ENCODE measurements at places on chromosomes 4 and X.

DNA sequence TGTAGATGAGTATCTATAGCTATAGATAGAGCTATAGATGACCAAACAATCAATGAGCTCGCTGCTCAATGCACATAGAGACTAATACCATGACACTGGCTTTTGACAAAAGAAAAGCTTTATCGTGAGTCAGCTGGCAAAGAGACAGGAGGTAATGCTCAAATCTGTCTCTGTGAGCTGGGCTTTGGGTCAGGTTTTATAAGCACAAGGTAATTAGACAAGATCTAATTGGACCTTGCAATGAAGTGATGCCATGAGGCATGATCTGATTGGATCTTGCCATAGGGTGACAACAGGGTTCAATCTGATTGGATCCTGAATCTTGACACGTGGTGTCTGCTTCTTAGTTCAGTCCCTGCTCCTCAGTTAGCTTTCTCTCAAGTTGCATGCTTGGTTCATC, 180.7 kb upstream of the MXRA5 start:
- no peak for DNase-seq

DNA sequence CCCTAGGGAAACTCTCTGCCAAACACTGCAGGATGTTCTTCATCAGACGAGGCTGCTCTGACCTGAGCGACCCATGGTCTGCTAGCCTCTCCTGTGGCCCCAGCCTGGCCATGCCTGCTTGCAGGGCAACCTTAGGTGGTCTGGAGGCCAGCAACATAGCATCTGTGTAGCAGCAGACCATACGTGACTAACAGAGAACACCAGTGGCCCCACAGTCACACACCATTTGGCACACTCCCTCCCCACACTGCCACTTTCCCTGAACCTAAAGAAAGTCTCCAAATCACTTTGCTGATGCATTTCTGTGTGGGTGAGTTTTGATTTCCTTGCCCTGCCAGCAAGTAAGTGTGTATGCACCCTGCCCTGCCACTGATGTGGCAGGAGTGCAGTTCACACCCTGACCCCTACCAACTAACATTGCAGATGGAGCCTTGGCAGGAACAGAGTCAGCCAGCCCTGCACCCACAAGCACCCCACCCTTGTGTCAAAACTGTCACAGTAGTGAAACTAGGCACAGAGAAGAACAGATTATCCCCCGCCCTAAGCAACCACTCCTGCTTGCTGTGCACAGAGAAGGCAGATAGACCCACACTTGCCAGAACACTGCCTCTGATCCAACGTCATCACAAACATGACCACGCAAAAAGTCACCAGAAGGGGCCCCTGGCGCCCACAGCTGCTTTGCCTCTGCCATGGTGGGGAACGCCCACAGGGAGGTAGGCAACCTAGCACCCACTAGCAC, 249.1 kb downstream of the SPIN4 start:
- DNase-seq, result no peak

GRCh38 chr4:10115797-10116568, 616 bp downstream of the WDR1 start:
- no peak for DNase-seq

DNA sequence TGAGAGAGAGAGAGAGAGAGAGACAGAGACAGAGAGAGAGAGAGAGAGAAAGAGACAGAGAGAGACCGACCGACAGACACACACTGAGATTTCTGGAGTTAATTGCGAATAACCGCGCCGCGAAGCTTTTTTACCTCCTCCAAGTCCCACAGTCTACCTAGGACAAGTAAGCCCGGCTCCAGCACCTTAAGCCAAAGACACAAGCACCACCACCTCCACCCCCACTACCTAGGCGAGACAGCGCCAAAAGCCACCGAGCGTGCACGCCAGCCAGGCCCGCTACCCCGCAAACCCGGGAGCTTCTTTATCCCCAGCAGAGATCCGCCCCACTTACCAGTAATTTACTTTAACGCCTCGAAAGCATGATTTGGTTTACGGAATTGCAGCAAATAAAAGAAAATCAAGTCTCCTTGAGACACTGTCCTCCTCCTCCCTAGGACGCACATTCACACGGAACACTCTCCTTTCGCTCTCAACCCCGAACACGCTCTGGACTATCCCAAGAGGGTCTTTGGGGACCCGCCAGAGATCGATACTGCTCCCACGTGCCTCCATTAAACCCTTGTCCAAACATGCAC, 649.6 kb upstream of the DIPK2B start:
- DNase-seq, result peak; percentile 8

DNA sequence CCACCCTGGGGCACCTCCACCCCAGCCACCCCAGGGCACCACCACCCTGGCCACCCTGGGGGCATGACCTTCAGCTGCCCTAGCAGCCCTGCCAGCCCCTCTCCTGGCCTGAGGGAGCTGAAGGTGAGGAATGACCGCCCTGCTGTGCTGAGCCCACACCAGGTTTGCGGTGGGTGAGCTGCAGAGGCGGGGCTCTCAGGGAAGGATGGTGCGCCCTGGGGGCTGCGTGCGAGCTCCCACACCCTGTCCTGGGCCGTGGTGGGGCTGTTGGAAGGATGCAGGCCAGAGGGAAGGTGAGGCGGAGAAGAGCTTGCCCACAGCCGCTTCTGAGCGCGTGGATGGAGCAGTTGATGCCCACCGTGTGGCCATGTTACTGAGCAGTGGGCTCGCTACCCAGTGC, 17.7 kb downstream of the UVSSA start:
- DNase-seq, result no peak

DNA sequence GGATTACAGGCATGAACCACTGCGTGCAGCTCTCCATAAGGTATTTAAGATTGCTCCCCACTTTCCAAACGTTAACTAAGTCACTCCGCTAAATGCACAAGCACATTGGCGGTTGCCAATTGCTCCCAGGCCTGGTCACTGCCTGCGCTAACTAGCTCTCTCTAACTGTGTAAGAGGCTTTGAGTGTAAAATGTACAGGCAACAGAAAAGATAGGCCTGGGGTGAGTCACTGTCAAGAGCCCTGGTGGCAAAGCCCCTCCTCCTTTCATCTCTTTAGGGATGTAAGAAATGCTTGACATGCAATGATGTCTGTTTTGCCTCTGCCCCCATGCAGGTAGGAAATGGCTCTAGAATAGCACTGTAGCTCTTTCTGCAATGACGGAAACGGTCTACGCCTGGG, 329.7 kb upstream of the GATB start:
- peak; percentile 46 for DNase-seq

DNA sequence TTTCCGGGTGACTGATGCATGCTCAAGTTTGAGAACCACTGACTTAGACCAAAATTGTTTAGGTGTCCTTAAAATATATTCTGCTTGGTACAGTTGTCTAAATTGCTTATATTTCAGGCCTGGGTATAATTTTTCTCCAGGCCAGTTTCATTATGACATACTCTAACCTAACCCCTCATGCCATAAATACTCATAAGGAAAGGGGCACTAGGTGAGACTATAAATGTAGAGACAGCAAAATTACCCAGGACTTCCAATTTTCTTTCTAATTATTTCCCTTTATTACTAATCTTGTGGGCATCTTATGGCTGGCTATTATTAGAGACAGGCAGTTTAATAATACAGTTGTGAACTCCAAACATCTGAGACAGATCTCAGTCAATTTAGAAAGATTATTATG, 150.2 kb downstream of the RRAGB start:
- DNase-seq, result no peak

- DNase-seq, result no peak
Measured at GRCh38 chr4:21376176-21376575, 572.4 kb downstream of the KCNIP4 start.

DNA sequence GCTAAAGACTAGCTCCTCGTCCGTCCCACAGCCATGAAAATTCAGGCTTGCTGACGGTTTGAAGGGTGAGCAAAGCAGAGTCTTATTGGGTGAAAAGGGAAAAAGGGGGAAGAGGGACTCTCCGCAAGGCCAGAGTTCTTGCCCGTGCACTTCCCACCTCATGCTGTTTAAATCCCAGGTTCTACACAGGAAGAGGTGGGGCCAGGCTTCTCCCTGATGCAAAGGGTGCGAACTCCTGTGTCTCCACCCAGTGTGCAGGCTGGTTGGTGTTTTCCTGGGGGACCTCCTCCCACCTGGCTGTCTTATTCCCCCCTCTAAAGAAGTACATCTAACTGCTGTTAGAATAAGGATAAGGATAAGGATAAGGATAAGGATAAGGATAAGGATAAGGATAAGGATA, 18.0 kb upstream of the LANCL3 start:
- DNase-seq, result no peak

- peak; percentile 81 for DNase-seq
Measured at GRCh38 chrX:13581554-13581953, 12.2 kb downstream of the EGFL6 start.

DNA sequence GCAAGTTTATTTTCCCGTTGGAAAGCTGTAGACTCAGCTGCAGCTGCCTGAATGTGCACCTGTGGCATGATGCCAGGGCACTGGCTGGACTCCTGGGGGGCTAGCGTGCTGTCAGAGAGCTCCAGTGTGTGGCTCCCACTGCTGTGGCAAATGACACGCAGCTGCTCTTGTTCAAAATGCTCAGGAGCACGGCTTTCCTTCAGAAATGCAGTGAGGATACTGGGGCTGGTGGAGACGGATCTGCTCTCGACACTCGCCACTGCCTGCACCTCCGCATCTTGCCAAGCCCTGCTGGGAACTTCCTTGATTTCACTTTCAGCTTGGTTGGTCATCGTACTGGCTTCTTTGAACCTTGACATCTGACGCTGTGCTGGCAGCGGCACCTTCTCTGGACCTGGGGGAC, 58.7 kb downstream of the GPRIN3 start:
- no peak for DNase-seq

- DNase-seq, result peak; percentile 27
Measured at GRCh38 chr4:113646442-113646822, 115.1 kb downstream of the CAMK2D start.

DNA sequence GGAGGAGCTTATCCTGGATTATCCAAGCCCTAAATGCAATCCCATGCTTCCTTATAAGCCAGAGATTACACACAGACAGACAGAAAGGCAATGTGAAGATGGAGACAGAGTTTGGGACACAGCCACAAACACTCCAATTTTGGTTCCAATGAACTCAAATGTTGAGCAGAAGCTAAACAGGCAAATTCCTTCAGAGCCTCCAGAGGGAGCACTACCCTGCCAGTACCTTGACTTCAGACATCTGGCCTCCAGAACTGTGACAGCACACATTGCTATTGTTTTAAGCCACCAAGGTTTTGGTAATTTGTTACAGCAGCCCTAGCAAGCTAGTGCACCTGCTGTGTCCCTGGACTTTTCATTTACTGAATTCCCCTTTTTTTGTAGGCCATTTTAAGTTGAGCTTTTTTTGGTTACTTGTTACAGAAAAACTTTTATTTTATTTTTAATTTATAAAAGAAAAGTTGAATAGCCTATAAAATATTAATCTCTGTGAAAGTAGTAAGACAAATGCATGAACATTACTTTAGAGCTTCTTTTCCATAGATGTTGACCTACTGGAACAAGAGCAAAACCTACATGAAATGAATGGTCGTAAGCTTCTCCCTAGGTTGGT, 33.4 kb upstream of the SRD5A3 start:
- peak; percentile 79 for DNase-seq

DNA sequence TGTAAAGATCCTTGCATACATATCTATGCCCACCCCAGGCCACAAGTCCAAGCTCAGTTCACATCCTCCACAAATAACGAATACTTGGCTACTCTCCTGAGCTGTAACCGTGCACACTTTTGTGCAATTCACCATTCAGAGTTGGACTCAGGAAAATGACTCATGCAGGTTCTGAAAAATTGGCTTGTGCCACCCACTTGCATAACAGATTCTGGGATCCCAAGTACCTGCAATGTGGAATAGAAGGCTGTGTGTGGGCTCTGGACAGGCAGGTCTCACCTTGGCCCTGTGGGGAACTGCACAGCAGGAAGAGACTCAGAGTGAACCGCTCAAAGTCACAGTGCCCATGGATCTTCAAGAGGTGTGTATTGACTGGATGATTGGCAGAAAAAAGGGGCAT, 502.7 kb downstream of the PACRGL start:
- no peak for DNase-seq

DNA sequence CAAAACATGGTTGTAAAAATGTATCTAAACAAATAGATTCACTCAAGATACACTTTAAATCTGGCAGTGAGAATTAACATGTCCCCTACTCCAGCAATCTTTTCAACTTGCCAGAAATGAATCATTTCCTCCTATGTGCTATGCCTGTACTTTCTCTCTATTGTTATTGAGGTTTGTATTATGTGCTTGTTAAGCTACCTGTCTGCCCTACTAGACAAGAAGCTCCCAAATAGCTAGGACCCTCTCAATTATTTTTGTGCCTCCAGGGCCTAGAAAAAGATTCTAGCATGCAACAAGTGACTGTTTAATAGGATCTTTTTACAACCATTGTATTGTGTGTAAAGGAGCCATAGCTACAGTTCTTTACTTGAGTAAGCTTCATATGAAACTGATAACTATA, 3.5 kb upstream of the SAP30 start:
- no peak for DNase-seq
